ENCODE measurements at places on chromosomes 12 and 14.

GRCh38 chr14:78746086-78746595 lies 576.0 kb downstream of the NRXN3 start:
- no peak for DNase-seq

- no peak for DNase-seq
Measured at GRCh38 chr12:49893753-49894750, 9.6 kb downstream of the FAIM2 start.

- no peak for DNase-seq
Measured at GRCh38 chr14:71246539-71246938, 339.3 kb downstream of the PCNX1 start.

- peak; percentile 40 for DNase-seq
Measured at GRCh38 chr14:88937706-88938105, 113.3 kb downstream of the TTC8 start.

- no peak for DNase-seq
Measured at GRCh38 chr14:69699748-69700303, 67.1 kb upstream of the SRSF5 start.

- DNase-seq = no peak
Measured at GRCh38 chr12:124386661-124387527, 92.0 kb downstream of the RFLNA start.

- no peak for DNase-seq
Measured at GRCh38 chr12:10170216-10170615, 1.7 kb downstream of the OLR1 start.

DNA sequence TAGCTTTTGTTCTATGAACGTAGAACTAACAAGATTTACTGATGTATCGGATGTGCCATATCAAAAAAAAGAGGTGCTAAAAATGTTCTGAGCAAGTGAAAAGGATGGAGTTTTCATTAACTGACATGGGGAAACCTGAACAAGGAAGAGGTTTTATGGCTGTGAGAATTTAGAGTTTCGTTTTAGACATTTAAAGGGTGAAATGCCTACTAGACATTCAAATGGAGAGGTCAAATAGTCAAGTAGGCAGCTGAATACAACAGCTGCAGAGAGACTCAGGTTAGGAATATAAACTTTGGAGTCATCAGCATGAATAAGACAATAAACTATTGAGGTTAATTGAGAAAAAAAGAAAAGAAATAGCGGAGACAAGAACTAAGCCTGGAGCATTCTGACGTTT lies 364.9 kb upstream of the GARIN6 start:
- no peak for DNase-seq

DNA sequence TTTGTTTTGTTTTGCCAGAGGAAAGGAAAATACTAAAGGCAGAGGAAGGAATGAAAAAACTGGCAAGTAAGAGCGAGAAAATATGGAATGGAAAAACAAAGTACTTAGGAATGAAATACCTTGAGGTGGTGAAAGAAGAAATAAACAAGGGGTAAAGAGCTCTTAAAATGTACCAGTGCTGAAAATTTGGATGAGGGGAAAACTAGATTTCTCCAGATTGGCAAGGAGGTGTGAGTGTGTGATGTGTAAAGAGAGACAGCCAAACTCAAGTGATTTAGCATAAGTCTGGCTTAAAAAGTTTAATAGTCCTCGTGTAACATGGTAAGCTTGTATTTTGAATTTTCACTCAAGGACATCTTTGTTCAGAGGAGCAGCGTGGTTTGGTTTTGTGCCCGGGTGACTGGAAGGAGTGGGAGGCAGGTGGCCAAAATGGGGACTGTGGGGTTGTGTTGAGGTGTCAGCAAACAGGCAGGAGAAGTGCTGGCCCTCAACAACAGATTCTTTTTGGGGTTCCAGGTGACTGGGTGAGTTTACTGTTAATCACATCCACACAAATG lies 102.7 kb downstream of the DACT1 start:
- DNase-seq = no peak

GRCh38 chr12:57129321-57129842 lies 1.1 kb downstream of the LRP1 start:
- no peak for DNase-seq

- DNase-seq = no peak
Measured at GRCh38 chr14:74490486-74490885, 2.6 kb downstream of the NPC2 start.

- no peak for DNase-seq
Measured at GRCh38 chr14:58774531-58774930, 136.8 kb downstream of the DACT1 start.

- no peak for DNase-seq
Measured at GRCh38 chr12:97910559-97910958, 448.0 kb downstream of the RMST start.

GRCh38 chr14:89382901-89383845 lies 33.9 kb downstream of the FOXN3 start:
- DNase-seq = no peak

DNA sequence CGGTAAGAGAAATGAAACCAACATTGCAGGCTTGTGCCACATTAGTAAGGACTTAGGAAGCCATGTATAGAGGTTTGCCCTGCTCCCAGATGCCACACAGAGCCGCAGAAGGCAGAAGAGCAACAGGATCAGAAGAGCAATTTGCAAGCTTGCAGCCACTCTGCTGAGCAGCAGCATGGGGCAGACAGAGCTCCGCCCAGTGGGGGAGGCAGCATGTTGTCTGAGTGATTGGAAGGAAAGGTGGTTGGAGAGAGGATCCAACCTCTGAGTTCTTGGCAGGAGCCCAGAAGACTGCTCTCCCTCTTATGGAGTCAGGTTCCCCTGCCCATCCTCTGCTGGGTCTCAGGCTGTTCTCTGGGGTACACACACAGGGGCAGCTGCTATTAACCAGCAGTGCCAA lies 2.3 kb upstream of the KRT6A start:
- DNase-seq = no peak

DNA sequence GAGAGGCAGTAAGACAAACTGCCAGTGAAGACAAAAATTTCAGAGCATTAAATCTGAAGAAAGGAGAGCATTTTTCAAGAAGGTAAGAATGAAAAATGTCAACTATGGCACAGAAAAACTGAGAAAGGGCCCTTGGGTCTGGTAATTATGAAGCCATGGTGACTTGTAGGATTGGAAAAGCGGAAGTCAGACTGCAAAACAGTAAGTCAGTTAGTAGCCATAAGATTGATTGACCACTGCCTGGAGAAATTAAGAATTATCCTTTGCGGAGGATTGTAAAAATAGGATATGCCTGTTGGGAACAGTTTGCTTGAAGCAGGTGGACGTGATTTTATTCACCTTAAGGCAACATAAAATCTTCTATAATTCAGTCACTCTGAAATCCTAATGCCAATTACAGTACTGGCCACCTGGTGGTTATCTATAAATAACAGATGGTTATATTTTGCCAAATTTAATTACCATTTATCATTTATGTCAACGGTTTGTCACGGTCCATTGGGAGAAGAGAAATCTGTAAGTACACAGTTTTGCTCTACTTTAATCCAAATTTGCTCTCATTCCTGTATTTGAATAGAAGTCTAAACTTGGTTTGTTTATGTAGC lies 127.1 kb upstream of the CNTN1 start:
- DNase-seq = no peak

GRCh38 chr12:78645956-78646355 lies 218.6 kb upstream of the SYT1 start:
- no peak for DNase-seq

GRCh38 chr12:106625976-106626375 lies 43.2 kb downstream of the RFX4 start:
- no peak for DNase-seq

DNA sequence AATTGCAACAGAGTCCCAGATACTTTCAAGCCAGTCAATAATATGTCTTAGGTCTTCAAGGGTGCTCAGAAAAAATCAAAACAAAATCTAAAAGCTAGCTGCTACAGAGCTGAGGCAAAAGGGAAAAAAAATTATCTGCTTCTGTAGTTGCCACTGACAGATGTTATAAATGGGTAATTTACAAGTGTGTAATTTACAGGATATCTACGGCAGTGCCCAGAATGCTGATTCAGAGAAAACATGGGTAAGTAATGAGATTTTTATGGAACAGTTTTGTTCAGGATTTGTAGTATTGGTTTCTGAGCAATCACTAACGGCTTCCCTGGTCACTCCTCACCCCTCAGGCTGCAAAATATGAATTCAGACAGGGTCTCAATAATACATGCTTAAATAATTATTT lies 234.1 kb downstream of the GALC start:
- DNase-seq = no peak

- DNase-seq = no peak
Measured at GRCh38 chr12:108690542-108691174, 40.7 kb downstream of the CORO1C start.

- DNase-seq = no peak
Measured at GRCh38 chr12:45546545-45546944, 183.0 kb upstream of the ARID2 start.

DNA sequence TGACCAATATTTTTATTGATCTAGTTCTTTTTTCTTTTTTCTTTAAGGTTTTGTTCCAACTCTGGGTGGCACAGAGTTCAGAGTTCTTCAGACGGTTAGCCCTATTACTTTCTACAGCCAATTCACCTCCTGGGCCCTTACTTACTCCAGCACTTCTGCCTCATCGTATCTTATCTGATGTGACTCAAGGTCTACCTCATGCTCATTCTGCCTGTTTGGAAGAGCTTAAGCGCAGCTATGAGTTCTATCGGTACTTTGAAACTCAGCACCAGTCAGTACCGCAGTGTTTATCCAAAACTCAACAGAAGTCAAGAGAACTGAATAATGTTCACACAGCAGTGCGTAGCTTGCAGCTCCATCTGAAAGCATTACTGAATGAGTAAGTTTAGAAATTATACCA lies 64.7 kb downstream of the VEZT start:
- DNase-seq = no peak

DNA sequence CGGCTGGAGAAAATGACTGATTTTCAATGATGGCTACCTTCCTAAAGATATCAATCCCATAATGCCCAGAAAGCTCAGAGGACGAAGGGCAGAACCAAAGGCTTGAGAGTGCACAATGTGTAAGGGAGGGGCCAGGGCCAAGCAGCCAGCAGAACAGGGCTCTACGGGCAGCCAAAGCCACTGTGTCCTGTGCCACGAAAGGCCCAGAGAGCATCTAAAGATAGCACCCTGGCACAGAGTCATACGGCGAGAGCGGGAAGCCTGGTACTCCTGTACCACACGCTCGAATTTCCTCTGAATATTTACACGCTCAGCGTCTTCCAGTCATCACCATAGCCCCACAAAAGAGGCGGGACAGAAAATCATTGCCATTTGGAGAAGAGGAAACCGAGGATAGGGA lies 39.5 kb downstream of the PRMT8 start:
- DNase-seq = peak; percentile 77

DNA sequence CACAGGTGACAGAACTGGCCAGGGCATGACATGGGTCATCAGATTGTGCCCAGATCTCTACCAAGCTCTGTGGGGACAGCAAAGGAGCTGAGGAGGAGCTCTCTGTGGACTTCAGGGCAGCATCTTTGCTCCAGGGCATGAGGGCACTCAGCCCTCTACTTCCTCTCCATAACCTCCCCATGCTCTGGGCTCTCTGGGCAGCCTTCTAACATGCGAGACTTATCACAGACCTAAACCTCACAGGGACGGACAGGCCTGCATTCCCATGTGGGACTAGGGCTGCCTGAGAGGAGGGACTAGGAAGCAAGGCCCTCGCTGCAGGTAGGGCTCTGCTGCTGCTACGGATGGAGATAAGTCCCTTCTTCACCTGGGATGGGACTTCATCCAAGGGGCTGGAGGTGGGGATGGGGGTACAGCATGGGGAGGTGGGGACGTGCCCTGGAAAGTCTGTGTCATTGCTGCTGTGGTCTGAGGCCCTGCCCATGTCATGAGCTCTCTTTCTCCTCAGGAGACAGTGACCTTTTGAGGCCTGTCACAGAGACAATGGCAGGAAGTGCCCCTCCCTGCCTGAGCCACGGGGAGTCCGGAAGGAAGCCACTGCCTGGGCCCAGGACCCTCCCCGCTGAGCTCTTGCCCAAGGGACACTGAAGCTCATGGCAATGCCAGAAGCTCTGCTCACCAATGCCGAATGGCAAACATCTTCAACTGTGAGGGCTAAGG lies 44.1 kb downstream of the PITPNM2 start:
- no peak for DNase-seq

DNA sequence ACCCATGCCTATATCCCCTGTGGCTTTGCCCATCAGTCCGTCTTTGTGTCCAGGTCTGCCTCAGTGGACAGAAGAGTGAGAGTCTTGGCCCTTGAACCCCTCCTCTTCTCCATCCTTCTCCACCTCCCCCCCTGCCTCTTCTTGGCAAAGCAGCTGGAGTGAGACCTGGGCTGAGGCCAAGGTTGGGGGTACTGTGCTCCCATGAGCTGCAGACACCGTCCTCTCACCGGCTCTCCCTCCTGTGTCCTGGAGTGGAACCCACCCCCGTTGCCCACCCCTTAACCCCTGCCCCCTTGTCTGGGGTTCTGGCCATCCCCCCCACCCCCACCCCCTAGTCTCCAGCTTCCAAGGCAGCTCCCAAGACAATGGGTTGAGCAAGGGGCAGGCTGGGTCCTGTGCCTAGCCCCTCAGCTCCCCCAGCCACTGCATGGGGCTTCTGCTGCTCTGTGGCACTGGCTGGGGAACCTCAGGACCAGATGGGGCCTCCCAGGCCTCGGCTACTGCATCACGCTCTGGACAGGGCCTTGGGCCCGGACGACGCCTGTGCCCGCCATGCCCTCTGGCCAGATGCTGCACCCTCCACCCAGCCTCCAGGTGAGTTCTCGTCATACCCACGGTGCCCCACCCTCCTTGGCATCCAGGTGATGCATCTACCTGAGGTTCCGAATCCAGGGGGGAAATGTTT lies 35.7 kb downstream of the RTL1 start:
- no peak for DNase-seq

DNA sequence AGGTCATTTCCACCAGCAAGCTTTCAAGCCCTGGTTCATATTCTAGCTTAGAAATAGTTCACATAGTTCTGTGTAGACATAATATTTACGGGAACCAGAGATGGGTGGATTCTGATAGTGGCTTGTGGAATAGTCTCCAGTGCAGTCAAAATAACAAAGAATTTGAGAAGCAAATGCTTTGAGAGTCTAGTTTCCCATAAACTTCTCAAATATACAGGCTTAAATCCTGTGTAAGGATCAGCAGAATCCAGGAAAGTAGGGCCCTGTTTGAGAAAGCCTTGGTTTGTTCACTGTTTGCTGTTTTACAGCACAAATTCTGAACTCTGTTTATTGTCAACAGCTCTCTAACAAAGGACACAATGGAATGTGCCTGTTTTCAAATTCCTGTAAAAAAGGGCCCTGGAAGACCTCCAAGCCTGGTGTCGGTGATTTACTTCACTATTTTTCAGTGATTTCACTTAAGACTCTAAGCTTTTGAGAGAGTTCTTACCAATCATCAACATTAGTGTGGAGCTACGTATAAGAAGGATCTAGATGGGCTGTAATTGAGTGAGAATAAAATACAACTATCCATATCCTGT lies 11.4 kb upstream of the FOS start:
- no peak for DNase-seq

- no peak for DNase-seq
Measured at GRCh38 chr14:104975481-104976197, 2.5 kb downstream of the AHNAK2 start.

DNA sequence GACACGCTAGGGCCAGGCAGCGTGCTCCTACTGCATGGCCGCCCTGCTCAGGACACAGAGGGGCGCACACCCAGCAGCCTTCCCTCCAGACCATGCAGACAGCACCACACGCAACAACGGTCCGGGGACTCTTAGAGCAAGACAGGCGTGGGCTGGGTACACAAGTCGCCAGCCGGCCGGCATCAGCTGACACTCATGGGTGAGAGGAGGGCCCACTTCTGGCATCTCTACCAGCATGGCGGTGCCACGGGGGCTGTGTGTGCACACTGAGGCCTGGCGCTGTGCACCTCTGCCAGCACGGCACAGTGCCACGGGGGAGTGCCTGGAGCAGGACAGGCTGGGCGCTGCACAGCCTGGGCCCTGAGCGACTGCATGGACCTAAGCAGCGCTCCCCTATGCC lies 6.7 kb upstream of the BTBD6 start:
- DNase-seq = no peak
